ENCODE measurements at places on chromosomes 1 and 21.

DNA sequence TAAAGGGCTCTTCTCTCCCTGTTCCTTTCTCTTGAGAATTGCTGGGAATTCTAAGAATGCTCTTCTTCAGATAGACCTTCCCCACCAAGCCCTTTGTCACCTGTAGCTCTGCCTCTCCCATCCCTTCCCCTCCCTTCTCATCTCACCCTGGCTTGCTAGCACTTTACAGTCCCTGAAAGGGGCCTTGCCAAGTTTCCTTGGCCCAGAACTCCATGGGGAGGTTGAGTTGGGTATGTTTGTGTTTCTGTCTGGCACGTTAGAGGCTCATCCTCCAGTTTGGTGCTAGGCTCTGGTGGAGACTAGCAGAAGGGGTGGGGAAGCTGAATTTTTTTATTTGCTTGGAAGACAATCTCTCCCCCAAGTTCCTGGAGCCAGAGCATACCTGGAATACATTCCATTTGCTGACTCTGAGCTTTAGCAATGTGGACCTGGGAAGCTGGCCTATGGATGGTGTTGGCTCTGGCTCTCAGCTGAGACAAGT, 4.9 kb downstream of the CGN start:
- H3K27me3 ChIP-seq = no peaks in the 10 kb centered on the region
- no peak for DNase-seq
- no peak overlapping the region for H3K27ac ChIP-seq
- no peaks in the 10 kb centered on the region for H3K36me3 ChIP-seq
- H3K4me3 ChIP-seq = no peak overlapping the region

GRCh38 chr1:115642168-115643072, 650 bp downstream of the VANGL1 start:
- H3K27ac ChIP-seq = peak overlapping the region; percentile 34
- no peak for DNase-seq
- peaks cover 7% of the 10 kb centered on the region for H3K4me1 ChIP-seq
- H3K4me3 ChIP-seq = peak overlapping the region; percentile 81

GRCh38 chr21:19557488-19557887, 1153.9 kb upstream of the TMPRSS15 start:
- H3K27ac ChIP-seq = no peak overlapping the region
- H3K4me1 ChIP-seq = no peaks in the 10 kb centered on the region
- no peak overlapping the region for H3K4me3 ChIP-seq
- H3K27me3 ChIP-seq = no peaks in the 10 kb centered on the region
- DNase-seq = no peak

GRCh38 chr1:56050911-56051310, 528.5 kb downstream of the PLPP3 start:
- no peak overlapping the region for H3K4me3 ChIP-seq
- no peak overlapping the region for H3K27ac ChIP-seq
- DNase-seq = no peak
- no peaks in the 10 kb centered on the region for H3K4me1 ChIP-seq
